ENCODE measurements at places on chromosomes 3 and 15.

GRCh38 chr3:12369598-12369997, 80.7 kb downstream of the PPARG start:
- no peak for DNase-seq

DNA sequence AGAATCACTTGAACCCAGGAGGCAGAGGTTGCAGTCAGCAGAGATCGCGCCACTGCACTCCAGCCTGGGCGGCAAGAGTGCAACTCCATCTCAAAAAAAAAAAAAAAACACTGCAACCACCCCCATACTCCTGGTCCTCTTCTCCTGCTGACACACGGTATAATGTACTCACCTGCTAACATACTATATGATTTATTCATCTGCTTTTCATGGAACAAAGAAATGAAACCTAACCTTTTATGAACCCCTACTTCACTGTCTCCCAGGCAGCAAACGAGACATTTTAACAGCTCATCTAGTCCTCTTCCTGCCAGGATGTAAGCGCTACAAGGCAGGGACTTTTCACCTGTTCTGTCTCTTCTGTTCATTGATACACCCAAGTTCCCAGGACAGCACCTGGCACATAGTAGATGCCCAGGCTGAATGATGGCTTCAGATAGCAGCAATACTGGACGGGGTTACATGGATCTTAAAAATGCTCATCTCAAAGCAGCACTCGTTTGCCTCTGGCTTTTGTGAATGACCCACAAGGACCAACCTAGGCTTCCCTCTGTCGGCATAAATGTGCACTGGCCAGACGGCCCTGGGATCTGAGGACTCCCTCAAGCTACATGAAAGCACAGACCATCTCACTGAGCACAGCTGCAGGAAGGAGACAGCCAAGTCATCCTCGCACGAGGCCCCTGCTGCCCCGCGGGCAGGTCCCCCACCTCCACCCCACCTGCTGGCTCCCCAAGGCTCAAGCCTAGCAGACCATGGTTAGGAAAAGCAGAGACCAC, 20.3 kb downstream of the XXYLT1 start:
- DNase-seq = no peak

GRCh38 chr3:121834157-121834670, 646 bp downstream of the IQCB1 start:
- DNase-seq = no peak

GRCh38 chr3:184284696-184285095, 8.9 kb downstream of the ECE2 start:
- DNase-seq = no peak

DNA sequence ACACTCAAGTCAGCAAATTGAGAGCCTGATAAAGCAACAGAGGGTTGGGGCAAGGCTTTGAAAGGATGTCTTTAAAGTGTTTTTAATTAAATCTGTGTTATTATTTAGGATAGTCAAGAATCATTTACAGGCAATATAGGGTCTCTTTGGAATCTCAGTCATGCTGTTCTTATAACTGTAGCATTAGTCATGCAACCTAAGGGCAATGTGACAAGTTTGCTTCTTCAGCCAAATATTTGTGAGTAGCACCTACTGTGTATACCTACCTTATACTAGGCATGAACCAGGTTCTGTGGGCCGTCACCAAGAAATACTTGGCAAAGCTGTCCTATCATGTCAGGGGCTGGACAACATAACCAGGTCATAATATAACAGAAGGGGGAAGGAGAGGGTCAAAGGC, 184.6 kb upstream of the TRIM42 start:
- no peak for DNase-seq

- no peak for DNase-seq
Observed at GRCh38 chr15:68425428-68426060, 6.4 kb downstream of the ITGA11 start.

DNA sequence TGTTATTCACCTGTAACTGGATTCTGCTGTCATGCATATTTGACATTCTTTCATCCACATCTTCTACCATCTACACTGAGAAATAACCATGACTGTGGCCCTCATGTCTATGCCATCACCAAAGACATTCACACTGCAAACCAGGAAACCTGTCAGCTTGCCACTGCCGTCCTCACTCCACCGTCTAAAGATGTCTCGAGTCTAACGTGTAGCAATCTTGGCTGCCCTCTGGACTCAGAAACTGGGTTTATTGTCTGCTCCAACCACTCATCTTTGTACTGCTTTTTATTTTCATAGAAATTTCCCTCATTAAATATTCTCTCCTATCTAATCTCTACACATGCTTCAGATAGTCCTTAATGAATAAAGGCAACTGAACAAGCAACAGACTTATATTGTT, 57.1 kb downstream of the CRYGS start:
- no peak for DNase-seq

GRCh38 chr3:42050126-42050525, 41.0 kb upstream of the TRAK1 start:
- no peak for DNase-seq

DNA sequence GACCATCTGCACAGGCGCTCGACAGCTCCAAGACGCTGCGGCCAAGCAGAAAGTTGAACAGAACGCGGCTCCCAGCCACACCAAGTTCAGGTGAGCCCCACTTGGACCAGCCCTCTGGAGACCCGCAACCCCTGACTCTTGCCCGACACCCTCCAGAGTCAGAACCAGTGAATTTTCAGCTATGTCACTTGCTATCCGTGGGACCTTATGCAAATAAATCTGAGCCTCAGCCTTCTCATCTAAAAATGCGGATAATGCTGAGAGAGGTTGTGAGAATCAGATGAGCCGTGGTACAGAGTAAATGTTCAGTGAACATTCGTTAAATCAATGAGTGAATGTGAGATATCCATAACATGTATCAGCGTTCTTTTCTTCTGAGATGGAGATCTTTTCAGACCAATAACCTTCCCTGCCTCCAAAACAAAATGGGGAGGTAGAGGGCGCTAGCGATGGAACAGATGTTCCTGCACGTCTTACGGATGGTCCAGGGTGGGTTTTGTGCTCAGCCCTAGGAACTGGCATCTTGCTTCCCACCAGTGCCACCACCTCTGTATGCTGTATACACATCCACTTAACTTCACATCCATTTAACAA, 524 bp downstream of the MRPS11 start:
- no peak for DNase-seq

GRCh38 chr3:24351779-24352469, 142.7 kb downstream of the THRB start:
- DNase-seq = no peak

DNA sequence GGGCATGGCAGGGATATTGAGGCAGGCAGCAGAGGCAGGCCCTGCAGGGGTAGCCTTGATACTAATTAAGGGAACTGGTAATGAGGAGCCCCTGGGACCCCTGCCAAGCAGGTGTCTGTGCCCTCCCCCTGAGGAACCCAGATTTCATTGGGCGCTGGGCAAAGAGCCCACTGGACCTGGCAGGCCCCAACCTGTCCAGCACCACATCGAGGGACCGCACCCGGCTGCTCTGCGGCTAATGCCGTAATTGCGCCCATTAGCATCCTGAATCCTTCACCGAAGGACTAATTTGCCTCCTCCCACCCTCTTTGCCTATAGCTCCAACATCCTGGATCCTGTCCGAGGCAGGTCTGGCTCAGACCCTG, 13.7 kb upstream of the SEMA3B start:
- no peak for DNase-seq

DNA sequence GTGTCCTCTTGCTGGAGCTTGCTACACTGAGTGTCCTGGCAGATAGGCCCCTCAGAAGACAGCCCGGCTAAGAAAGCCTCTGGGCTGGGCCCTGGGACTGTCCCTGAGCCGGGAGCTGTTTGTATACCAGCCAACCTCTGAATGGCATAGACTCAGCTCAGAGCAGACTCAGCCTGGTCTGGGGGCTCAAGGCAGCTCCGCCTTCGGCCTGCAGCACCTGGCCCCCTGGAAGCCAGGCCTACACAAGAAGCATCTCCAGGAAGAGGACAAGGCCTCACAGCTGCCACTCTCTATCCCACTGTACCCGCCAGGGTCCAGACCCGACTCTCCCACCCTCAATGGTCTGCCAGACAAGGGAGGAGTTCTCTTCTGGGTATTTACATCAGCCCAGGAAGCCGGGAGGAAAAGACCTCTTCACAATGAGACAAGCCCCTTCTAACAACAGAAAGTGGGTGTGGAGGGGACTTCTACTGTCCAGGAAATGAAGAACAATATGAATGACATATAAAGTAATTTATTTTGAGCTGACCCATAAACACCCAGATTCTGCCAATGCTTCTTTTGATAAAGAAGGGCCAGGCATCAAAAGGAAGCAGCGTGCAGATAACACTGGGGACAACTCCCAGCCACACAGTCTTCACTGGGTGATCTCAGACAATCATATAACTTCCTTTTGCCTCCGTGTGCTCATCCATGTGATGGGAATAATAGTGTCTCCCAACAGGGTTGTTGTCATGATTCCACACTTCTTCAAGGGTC, 110.2 kb downstream of the TPRA1 start:
- no peak for DNase-seq

DNA sequence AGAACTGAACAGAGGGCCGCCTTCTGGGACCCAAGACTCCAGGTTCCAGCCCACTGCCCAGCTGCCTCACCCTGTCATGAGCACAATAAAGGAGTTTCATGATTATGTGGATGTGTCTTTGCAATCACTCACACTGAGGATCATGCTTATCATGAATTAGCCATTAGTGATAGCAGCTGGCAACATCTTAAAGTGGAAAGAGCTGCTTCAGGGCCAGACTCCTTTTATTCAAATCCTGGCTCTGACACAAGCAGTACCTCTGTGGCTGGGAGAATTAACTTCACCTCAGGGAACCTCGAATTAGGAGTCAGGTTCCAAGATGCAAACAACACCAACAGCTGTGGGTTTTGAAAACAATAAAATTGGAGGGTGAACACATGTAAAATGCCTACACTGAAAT, 6.6 kb upstream of the SCAP start:
- DNase-seq = no peak

DNA sequence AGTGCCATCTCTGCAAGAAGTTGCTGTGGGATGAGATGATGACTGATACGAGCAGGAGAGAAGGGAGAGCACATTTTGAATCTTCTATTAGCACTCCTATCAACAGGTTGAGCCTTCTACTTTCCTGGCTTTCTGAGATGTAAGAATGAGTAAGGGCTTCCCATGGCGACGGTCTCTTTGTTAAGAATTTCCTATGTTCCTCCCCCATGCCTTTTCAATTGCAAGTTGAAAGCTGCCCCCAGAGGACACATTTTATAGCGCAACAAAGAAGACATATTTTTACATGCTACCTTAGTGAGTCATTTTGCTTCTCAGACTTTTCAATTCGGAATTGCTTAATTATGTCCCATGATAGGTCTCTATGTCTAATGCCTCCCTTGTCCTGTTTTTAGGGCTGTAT, 71.3 kb upstream of the LRTM1 start:
- no peak for DNase-seq

DNA sequence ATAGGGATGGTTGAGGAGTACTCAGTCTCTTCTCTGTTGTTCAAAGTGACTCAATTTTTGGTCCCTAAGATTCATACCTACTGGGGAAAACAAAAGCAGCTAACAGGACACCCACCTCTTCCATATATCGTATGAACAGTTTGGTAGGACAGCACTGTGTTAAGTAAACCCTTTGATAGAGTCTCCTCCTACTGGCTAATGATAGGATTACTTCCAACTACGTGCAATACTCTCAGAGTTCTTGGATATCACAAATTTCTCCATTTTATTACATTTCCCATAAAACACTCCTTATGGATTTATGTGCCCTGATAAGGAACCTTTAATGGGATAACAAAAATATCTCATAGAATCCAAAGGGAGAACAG, 200.2 kb upstream of the GOLGA6L4 start:
- DNase-seq = no peak

DNA sequence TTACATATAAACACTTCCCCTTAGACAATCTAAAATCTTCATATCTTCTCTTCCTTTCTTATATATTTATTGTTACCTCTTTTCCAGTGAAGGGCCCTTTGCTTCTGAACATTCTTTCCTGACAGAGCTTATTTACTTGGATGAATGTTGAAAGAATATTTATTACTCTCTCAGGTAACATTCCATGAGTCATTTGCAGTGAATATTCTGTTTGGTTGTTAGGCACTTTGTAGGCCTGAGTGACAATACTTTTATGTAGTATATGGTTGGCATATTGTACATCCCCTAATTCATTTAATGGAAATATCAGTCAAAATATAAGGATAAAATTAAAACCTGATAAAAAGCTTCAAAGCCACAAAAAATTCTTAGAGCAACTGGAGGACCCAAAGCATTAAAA, 260.9 kb upstream of the KCNMB2 start:
- no peak for DNase-seq

DNA sequence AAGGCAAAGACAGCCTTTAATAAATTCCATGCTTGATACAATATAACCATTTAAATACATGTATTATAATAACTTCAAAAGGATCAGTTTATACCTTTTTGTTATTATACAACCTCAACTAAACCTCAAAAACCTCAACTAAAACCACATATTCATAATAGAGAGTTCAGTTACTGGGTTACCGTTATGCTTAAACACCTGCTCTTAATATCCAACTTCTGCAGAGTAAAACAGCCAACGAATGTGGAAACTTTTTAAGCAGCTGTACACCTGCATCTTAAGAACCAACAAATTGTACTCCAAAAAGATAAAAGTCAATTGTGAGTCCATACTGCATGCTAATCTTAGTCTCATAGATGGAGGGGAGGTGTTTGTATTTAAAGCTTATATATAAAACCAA, 53.5 kb downstream of the TFDP2 start:
- DNase-seq = no peak

DNA sequence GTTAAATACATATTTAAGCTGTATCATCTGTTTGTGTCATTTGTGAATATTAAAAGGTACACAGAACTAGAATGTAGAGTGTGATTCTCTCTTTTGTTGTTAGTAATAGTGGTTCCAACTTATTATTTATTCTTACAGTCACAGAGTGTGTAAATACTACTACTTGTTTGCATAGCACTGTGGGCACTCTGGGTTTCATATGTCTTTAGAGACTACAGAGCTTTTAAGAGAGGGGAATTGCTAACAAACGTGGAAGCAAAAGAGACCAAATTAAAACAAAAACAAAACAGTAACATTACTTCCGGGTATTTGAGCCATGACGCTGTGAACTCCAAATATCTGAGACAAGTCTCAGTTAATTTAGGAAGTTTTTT, 828.0 kb upstream of the DPPA4 start:
- no peak for DNase-seq

DNA sequence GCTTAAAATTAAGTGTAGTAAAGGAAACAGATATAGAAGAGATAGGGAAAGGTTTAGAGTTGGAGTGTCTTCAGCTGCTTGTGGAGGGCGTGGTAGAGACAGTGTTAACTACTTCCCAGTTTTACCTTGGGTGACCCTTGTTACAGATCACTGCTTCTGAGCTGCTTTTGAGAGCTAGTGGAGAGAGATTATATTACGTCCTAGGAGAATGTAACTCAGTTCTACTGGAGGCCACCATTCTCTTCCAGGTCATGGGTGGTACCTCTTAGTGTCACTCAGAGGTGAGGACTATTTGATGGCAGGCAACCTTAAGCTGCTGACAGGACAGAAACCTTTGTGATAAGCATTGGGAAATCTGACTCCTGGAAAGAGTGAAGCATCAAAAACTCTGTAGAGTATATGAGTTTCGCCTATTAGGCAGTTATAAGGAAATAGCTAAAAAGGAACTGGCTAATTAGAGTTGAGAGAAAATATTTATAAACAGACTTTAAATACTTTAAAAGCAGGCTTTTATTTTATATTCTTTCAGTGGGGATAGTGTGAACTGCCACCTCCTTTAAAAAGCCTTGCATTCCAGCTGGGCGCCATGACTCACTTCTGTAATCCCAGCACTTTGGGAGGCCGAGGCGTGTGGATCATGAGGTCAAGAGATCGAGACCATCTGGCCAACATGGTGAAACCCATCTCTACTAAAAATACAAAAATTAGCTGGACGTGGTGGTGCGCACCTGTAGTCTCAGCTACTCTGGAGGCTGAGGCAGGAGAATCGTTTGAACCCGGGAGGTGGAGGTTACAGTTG, 106.5 kb downstream of the ZNF609 start:
- DNase-seq = no peak

All from cortex of kidney (tissue), 1 donor.